Occipital lobe (tissue), 3 donors: ENCODE measurements at places on chromosomes 3 and 15. TPM values are rescaled to one million over a fixed set of nuclear protein-coding genes. Genes with fewer than 3 reads are reported as not detected.

SCN5A gene
- 0.16 TPM for total RNA-seq

EIF4G1 gene
- 77.8 TPM for total RNA-seq

TMEM39A gene
- 11.2 TPM for total RNA-seq

MTHFS gene
- 5.5 TPM for total RNA-seq

FAM81A gene
- total RNA-seq: 93.1 TPM

CDHR4 gene
- not detected for total RNA-seq

MUSTN1 gene
- not detected for total RNA-seq

ZPLD1 gene
- not detected for total RNA-seq

C3orf18 gene
- 13.6 TPM for total RNA-seq

COLQ gene
- 3.0 TPM for total RNA-seq

SPSB4 gene
- 8.3 TPM for total RNA-seq

PLA1A gene
- total RNA-seq: not detected

CAMKV gene
- total RNA-seq: 188 TPM

ACP3 gene
- 1.2 TPM for total RNA-seq

ZDHHC23 gene
- total RNA-seq: 12.2 TPM

C3orf85 gene
- total RNA-seq: not detected

DUOXA1 gene
- total RNA-seq: 0.31 TPM

LCTL gene
- 0.16 TPM for total RNA-seq

C3orf49 gene
- not detected for total RNA-seq

ESYT3 gene
- 0.31 TPM for total RNA-seq

THSD4 gene
- total RNA-seq: 1.6 TPM

MESP1 gene
- total RNA-seq: 1.6 TPM

SH2D7 gene
- not detected for total RNA-seq

GPR27 gene
- total RNA-seq: 53.0 TPM

COX5A gene
- 43.8 TPM for total RNA-seq

CD200 gene
- 41.6 TPM for total RNA-seq

MRAS gene
- 53.3 TPM for total RNA-seq

ALDH1A2 gene
- 6.1 TPM for total RNA-seq

ATP13A4 gene
- 17.2 TPM for total RNA-seq
